ENCODE measurements at places on chromosomes 3 and 15.

DNA sequence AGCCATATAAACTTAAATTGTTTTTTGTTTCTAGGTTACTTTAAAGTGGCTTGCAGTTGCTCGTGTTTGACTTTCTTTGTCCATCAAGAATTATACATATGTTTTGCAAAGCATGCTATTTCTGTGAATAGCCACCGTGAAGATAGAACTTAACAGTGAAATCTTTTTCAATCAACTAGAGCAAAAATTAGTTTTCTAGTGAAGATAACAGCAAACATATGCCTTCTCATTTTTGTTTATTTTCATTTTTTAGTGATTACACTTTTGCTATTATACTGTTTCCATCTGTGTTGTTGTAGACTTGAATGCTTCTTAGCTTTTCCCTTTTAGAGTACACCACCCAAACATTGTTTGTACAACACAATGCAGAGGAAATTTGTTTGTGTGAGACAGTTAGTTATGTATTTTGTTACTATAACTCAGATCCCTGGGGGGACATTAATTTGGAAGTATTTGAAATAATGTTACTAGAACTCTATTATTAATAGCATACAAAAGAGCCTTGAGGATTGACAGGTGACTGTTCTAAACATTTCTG is 62.8 kb downstream of the CRYBG3 start:
- no peak for DNase-seq

DNA sequence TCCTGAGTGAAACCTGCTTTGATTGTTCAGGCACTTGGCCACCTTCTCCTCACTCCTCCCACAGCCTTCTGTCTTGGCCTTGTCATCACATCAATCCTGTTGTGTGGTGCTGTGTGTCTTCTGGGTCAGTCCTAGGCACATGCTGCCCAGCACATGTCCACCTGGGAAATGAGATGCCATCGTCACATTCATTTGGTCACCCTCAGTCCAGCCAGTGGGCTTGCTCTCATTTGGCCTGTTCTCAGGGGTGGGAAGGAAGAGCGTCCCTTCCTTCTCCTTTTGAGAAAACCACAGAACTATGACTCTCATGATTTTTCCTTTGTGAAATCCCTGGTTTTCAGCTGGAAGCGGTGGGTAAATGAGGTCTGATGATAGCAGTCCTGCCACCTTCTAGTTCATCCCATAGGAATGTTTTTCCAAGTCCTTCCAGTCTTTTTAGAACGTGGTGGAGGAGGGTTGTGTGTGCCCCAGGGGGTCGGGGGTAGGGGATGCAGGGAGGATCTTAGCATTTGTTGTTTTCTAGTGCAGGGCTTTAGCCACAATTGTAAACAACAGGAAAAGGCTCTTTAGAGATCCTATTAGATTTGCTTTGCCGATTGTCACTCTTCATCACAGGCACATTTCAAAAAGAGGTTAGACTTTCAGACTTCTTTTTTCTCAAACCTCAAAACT is 8.4 kb upstream of the PLA1A start:
- no peak for DNase-seq

GRCh38 chr3:160661660-160662059 is 15.3 kb upstream of the ARL14 start:
- DNase-seq, result no peak

- no peak for DNase-seq
Measured at GRCh38 chr15:39114690-39115378, 466.0 kb upstream of the THBS1 start.

GRCh38 chr3:173007079-173007723 is 133.8 kb downstream of the SPATA16 start:
- DNase-seq, result no peak

- no peak for DNase-seq
Measured at GRCh38 chr3:168914662-168915061, 748.9 kb downstream of the MECOM start.

DNA sequence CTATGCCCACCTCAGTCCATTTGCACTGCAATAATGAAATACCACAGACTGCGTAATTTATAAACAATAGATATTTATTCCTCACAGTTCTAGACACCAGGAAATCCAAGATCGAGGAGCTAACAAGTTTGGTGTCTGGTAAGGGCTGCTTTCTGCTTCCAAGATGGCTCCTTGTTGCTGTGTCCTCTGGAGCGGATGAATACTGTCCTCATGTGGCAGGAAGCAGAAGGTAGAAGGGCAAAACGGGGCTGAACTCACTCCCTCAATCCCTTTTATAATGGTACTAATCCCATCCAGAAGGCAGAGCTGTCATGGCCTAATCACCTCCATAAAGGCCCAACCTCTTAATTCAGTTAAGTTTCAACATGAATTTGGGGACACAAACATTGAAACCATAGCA is 75.3 kb downstream of the P2RY1 start:
- DNase-seq, result no peak

- no peak for DNase-seq
Measured at GRCh38 chr3:183252973-183253527, at the start of gene B3GNT5. Gene B3GNT5, plus strand, starts transcription at chr3:183253253. Its CDS starts 16,546 bp downstream, at chr3:183269799.

GRCh38 chr3:169218314-169218983 is 445.1 kb downstream of the MECOM start:
- no peak for DNase-seq

DNA sequence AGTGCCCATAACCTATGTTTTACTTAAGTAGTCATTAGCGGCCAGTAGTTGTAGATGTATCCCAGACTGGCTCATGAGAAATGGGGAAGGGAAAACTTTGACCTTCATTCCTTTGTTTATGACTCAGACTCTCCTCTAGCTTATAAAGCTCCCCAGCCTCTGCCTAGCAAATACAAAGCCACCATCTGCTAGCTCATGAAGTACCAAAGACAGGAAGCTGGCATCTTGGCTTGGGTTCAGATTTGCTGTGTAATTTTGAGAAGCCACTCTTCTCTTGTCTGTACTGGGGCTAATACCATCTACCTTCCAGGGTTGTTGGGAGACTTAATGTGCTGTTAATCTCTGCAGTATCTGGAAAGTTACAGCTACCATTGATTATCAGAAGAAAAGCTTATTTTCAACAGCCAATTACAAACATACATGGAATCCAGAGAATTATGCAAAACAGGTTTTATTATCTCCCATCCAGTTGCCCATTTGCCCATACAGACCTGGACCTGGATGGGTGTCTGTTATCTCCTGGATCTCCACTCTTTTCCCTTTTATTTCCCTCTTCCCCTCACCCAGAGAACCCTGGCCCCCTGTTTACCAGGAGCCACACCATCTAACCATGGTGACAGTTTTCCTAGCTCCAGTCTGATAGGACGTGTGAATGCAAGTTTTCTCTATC is 153.8 kb downstream of the SEMA6D start:
- no peak for DNase-seq

GRCh38 chr3:48694610-48695392 is 9.1 kb upstream of the NCKIPSD start:
- peak; percentile 55 for DNase-seq

- no peak for DNase-seq
Measured at GRCh38 chr3:197547306-197548011, 8.3 kb downstream of the BDH1 start.

- DNase-seq, result no peak
Measured at GRCh38 chr15:67927501-67928168, 87.8 kb upstream of the RNU6-1 start.

DNA sequence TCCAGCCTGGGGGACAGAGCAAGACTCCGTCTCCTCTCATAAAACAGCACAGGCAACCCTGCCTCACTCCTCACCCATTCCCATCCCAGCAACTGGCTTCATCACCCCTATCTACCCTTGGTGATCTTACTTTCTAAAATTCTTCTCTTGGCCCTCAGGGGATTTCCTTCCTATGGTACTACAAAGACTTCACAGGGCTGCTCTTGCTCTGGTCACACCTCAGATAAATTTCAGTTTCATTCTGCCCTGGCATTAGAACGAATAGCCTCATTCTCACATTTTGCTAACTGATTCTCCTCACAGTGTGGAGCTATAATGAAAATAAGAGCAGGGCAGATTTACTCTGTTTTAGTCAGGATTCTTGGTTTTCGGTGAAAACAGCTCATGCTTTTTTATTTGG is 22.1 kb upstream of the CRBN start:
- DNase-seq, result no peak

DNA sequence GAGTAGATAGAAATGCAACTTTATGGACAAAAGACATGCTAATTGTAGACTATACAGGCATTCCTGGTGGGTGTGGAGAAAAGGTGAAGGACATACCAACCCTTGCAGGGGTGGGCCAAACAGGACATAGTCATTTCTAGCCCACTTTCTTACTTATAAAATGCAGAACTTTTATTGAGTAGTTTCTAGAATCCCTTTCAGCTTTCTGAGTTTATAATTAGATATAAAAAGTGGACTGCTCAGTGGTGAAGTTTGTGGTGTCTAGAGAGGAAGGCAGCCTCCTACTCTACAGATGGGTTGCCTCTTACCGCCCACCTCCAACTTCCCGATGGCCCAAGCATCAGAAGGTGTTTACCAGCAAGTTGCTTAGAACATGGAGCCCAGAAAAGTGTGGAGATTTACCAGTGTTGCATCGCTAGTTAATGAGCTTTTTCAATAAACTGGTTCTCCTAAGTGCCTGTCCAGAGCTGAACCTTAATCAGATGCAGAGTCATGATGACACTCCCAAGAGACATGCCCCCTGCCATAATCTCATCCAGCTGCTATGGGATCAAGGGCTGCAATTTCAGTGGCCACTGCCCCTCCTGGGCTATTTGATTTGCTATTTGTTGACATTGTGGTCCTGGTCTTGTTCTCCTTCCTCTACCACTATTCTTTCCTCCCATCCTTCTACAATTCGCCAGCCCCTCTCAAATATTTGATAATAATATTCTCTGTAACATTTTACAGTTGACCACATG is 77.5 kb upstream of the STRIT1 start:
- no peak for DNase-seq

DNA sequence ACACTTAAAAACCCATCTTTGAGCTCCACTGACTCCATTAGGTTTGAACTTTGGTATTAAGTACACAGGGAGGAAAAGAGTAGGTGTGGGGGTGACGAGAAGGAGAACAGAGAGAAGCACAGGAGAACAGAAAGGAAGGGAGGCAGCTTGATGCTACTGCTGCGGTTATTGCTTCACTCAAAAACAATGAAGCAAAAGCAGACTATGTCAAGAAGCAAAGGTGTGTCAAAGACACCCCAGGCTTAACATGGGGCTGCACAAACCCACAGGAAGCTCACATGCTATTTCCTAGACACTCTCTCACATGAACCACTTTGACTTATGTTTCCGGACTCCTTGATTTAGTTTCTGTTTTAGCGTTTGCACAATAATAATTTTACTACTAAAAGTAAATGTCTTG is 961.0 kb upstream of the CFAP20DC start:
- DNase-seq, result no peak

DNA sequence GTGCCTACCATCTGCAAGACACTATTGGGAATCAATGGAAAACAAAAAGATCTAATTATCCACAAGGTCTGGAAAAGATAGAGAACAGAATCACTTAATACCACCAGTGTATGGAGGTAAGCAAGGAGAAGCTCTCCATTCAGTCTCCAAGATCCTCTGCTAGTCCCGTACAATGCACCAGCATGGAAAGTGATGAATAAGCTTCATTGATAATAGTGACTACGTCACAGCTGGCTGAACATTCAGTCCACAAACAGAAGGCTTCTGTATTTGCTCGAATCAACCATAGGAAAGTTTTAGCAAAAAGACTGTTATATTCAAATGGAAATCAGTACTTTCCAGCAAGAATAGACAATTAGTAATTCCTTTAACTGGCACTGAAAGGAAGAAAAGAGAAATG is 42.9 kb downstream of the IGSF11 start:
- DNase-seq, result peak; percentile 64

DNA sequence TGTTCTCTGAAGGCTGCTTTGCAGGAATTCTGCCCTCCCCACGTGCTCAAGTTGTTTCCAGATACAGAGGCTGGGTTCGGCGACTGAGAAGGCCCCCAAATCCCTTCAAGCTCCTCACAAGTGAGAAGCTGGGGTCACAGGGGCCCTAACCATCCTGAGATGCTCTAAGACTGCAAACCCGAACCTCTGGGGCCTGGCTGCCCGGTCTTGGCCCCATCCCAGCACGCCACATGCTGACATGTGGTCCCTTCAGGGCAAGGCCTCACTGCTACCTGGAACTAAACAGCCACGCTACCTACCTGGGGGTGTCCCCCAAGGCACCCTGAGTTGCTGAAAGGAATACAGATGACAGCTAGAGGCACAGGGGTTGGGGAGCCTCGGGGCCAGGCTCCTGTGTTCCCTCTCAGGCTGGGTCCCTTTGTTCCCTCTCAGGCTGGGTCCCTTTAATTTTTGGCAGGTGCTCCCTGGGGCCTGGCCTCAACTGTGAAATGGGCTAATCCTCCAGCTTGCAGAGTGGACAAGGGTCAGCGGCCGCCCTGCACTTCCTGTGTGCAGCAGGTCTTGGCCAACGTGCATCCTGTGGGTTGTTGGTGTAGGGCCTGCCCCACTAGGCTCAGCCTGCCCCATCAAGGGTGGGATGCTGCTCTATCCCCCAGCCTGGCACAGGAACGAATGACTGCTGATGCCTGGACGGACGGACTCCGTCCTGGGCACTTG is 32.5 kb downstream of the KLHL25 start:
- no peak for DNase-seq

DNA sequence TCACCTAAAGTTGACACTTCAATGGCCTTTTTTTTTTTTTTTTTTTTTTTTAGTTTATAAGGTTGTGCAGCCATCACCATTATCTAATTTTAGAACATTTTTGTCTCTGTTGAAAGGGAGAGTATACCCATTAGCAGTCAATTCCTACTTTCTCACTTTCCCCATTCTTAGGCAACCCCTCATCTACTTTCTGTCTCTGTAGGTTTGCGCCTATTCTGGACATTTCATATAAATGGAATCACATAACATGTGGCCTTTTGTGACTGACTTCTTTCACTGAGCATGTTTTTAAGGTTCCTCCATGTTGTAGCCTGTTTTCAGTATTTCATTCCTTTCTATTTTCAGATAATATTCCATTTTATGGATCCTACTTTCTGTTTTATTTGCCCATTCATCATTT is 56.3 kb downstream of the BLM start:
- DNase-seq, result no peak

GRCh38 chr3:45528429-45528828 is 66.1 kb upstream of the LIMD1 start:
- DNase-seq, result no peak

DNA sequence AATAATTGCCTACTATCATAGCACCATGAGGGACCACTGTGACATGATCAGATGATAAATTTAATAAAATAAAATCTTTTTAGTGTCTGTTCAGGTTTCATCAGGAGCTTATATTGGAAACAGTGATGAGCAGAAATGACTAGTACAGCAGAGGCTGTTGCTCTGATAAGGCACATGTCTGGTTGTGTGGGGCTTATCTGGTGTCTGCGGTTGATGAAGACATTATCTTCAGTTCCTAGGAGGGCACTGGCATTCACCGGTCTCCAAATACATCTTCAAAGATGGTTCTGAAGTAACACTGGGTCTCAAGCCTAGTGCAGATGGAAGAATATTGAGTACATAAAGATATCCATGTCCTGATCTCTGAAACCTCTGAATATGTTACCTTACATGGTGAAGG is 125.3 kb downstream of the SUCNR1 start:
- DNase-seq, result no peak

GRCh38 chr15:76161153-76162035 is 101.6 kb downstream of the TMEM266 start:
- no peak for DNase-seq

- no peak for DNase-seq
Measured at GRCh38 chr3:176562331-176562730, 635.0 kb downstream of the TBL1XR1 start.

- DNase-seq, result no peak
Measured at GRCh38 chr3:177835917-177836316, 638.6 kb upstream of the TBL1XR1 start.

Measured in C1 segment of cervical spinal cord (tissue), 14 donors.